WERI-Rb-1 (cell line): ENCODE measurements at places on chromosomes 4 and X.

DNA sequence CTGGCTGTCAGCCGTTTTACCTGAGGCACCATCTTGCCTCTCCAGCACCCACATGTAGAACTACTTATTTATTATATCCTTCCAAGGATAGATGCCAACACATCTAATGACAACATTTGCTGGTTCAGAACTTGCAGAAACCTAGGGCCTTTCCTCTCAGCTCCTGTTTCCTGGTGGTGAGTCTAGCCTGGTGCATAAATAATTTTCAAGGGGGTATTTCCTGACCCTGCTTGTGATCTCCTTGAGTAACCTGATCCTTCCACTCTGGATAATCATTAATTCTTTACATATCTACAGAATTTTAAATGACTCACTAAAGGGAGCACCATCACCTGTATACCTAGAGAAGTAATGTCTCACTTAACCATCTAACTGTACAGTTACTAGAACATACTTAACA is 153.4 kb downstream of the PPARGC1A start:
- no peak for DNase-seq

GRCh38 chr4:2925931-2926860 is 37.0 kb downstream of the NOP14 start:
- no peak for DNase-seq

DNA sequence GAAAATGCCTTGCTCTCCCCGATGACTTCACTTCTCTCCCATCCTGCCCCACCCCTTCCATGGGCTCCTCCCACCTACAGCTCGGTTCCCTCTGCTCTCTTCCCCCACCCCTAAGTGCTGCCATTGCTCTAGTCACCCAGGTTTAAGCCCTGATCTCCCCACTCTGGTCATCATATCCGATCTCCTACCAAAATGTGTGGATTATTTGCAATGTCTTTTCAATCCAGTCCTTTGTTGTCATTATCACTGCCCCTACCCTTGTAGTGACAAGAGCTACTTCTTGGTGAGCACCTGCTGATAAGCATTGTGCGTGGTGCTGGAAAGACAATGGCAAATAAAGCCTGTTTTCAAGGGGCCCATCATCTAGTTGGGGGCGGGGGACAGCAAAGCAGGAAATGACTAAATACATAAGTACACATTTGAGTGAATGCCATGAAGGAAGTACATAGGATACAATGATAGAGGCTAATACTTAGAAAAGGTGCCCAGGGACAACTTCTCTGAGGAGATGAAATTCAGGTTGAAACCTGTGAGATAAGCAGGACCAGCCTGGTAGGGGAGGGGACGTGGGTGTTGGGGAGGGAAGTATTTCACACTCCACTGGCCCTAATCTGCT is 63.8 kb downstream of the DLG3 start:
- DNase-seq, result peak; percentile 31

DNA sequence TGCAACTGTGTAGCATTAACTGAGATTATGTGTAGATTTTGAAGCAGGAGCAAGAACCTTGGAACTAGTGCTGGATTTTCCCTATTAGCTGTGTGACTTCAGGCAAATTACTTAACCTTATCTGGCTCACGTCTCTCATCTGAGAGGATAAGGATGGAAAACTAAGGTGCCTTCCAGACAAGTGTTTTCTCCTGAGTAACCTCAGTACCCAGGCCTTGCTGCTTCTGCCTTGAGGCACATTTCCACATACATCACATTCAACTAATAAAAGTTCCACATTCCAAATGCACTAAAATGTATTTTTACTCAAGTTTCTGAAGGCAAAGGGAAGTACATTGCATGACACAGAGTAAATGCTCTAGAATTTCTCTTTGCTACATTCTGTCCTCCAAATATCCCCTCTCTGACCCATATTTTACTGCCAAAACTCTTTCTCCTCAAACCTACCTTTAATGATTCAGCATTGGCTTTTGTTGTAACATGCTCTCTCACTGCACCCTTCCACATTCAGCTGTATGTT is 195.4 kb upstream of the ADGRL3 start:
- DNase-seq, result no peak

DNA sequence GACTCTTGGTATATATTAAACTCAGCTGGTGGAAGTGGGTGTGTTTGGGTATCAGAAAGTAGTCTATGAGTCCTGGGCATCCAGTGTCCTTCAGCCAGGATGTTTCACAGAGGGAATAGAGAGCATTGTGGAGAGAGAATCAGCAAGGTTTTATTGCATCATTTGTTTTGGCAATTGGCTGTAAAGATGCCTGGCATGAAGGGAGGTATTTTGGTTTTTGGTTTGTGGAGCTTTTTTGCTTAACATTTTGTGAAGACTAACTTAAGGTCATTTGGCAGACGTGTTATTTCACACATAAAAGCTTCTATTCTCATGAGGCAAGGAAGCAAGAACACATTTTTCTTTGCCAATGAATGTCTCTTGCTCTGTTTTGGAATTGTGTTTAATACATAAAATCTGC is 71.1 kb downstream of the DCLK2 start:
- DNase-seq, result no peak

GRCh38 chr4:168877511-168878491 is 132.3 kb downstream of the CBR4 start:
- peak; percentile 82 for DNase-seq

DNA sequence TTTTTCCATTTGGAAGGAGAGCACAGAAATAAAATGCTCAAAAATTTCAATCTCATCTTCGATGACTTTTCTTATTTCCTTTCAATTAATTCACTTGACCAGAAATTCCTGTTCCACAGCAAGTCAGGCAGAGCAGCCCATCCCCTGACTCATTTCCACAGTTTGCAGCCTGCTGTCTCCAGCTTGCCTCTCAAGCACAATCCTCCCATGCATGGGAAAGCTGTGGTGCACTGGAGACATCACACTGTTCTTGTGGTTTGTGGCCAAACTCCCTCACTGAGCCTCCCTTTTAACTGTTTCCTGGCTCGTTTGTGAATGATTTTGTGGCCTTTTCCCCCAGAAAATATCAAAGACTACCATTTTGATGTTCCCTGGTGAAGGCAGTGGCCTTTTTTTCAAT is 114.0 kb upstream of the ENPEP start:
- no peak for DNase-seq

- DNase-seq, result no peak
These were observed 57.5 kb upstream of the SCML1 start for GRCh38 chrX:17679820-17680219.

DNA sequence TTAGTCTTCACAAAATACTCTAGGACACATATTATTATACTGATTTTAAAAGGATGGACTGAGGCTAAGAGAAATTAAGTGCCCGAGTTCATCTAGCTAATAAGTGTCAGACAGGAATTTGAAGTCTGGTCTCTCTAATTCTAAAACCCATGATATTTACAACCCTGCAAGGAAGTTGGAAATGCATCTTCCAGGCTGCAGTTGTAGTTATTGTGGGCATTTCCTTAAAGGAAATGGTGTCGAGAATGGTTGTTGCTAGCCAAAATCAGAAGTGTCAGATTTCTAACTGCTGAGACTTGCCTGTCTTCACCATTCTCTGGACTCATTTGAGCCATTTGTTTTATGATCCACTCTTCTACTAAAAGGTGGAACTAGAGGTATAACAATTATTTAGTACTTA is 82.5 kb downstream of the FAT4 start:
- DNase-seq, result no peak

GRCh38 chr4:37082912-37083311 is 161.6 kb upstream of the NWD2 start:
- DNase-seq, result no peak

DNA sequence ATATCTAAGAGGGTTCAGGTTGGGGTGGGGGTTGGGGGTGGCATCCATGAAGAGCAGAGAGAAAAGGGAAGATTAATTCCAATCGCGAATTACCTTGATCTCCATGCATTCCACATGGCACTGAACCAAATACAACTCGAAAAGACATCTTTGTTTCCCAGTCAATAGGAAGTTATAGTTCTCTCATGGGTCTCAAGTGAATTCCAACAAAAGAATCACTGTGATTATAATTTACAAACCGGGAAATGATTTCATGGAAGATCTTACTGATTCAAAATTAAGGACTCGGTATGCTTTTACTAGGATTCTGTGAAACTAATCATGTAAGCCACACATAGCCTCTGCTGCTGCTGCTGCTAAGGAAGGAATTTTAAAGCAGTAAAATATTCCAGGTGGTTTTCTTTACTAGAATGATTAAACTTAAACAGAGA is 26.6 kb upstream of the AMELX start:
- no peak for DNase-seq

GRCh38 chr4:81796790-81797528 is 325.3 kb upstream of the RASGEF1B start:
- DNase-seq, result no peak

- no peak for DNase-seq
These were observed 78.7 kb downstream of the CLNK start for GRCh38 chr4:10605746-10606482.

- no peak for DNase-seq
These were observed 243.9 kb upstream of the VCX3A start for GRCh38 chrX:6778544-6779503.

GRCh38 chrX:79412166-79412565 is 45.0 kb upstream of the ITM2A start:
- DNase-seq, result no peak

DNA sequence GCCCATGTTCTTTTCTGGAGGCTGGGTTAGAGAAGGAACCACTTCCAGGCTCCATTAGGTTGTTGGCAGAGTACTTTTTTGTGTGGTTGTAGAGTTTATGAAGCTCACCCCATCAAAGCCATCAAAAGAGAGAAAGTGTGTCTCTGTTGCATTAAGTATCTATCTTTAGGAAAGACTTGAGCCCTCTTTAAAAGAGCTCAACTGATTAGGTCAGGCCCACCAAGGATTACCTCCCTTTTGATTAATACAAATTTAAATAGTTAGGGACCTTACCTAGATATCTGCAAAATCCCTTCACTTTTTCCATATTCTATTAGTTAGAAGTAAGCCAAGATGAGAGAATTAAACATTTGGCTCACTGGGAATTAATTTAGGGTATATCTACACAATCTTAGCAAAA is 460.4 kb downstream of the PPARGC1A start:
- no peak for DNase-seq

- DNase-seq, result no peak
These were observed 73.1 kb downstream of the ADGRL3 start for GRCh38 chr4:61273233-61273632.

GRCh38 chr4:3073158-3074077 is 920 bp downstream of the HTT-AS start:
- DNase-seq, result peak; percentile 33

DNA sequence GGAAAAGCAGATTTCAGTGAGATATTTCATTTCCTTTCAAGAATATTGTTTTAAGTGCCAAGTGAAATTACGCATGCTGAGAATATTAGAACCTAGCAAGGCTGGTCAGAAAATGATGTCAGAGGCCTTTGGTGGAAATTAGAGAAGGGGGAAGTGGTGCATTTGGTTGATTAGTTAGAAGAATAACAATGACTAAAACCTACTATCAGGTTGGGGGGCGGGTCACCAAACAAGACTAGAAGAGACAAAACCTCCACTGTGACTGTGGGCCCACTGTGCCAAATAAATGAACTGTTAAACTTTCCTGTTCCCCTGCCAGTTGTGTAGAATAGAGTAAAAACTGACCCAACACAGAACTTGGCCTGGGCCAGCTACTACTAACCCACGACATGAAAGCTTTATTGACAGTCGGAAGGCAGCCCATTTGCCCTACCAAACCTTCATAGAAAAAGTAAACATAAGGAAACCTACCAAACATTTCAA is 2.9 kb downstream of the RAPGEF2 start:
- no peak for DNase-seq

- DNase-seq, result peak; percentile 16
These were observed 4.4 kb upstream of the INPP4B start for GRCh38 chr4:142850478-142850877.

- no peak for DNase-seq
These were observed 12.4 kb downstream of the PHKA2 start for GRCh38 chrX:18971506-18971905.

DNA sequence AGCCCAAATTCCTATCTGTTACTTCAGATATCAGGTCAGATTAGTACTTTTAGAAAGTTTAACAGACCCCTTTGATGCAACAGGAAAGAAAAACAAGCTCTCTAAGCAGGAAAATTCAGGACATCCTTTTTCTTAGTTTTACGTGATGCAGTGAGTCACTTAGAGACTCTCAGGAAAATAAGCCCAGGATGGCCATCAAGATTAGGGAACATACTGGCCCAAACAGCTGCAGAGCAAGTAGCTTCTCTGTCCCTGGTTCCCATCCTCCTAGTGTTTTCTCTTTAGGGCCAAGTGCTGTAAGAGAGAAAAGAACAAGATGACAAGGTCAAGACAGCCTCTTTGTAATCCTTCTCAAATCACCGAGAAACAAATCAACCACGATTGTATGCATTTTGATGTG is 219.1 kb downstream of the ZNF674 start:
- DNase-seq, result no peak

- no peak for DNase-seq
These were observed 210.7 kb downstream of the PDGFRA start for GRCh38 chr4:54439831-54440243.

GRCh38 chrX:53236025-53236679 is 11.1 kb upstream of the KDM5C start:
- no peak for DNase-seq

DNA sequence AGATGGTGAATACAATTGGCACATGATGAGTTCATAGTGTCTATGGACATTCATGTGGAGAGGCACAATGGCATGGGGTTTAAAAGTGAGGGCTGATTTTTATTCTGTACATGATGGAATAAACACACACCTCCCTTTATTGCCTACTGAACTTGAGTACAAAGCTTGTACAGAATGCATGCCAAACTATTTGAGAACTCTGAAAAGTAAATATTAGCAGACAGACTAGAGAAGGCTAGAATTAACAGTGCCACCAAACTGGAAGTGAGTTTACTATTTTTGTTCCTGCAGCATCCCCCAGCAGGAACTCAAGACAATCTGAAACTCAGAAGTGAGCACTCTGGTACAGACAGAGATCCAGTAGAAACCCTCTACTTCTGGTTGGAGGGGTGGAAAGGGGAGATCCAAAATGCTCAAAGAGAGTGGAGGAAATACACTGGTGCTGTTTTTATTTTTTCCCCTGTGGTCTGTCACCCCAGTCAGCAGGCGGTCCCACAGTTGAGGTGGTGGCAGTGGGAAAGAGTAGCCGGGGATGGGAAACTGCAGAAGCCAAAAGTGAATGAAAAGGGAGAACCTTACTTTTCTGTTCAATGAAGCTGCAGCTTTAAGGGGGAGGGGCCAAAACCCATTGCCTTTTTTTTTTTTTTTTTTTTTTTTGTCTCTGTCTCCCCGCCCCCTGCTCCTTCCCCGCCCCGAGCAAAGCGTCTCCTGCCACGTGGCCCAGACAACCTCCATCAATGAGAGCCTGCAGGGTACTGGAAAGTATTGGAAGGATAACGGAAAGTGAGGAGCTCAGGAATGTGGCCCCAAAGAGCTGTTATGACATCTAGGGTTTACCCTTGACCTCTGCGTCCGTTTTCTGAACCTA is 20.5 kb downstream of the AKAP4 start:
- no peak for DNase-seq

- no peak for DNase-seq
These were observed 9.5 kb downstream of the HPGDS start for GRCh38 chr4:94332983-94333590.

DNA sequence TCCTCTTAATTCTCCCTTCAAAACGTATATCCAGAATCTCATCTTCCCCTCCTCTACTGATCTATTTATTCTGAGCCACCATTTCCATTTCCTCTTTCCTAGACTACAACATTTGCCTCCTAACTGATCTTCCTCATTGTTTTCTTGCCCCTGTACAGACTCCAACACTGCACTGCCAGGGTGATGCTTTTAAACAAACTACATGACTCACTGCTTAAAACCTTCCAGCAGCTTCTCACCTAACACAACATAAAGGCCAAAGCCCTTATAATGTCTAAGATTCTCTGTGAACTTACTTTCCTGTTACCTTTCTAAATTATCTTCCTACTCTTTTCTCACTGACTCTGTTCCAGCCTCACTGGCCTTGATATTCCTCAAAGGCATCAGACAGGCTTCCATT is 161.0 kb upstream of the HS3ST1 start:
- no peak for DNase-seq
